ENCODE measurements at places on chromosomes 1 and 21. TPM values are rescaled to one million over a fixed set of nuclear protein-coding genes. Genes with fewer than 3 reads are reported as not detected.

DNA sequence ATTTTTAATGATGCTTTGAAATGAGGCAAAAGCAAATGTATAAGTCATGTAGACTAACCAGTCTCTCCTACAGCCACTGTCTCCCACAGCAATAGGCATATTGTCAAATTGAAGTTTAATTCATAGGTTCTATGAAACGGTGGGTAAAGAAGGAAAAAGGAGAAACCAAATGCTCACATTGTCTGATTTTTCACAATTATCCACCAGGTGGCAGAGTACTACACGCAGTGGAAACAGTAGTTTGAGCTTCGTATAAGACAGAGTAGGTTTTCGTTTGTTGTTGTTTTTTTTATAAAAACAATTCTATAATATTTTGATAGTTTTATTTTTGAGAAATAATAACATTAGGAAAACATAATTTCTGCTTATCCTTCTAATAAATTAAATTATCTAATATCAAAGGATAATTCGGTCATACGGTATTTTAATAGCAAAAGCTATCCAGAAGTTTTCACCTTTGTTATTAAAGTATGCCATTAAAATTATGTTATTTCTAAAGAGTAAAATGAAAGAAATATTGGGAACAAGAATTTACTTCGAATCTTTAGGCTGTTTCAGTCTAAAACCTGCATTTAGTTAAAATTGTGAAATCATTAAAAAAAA is 39.1 kb downstream of the TYW3 start:
- DNase-seq: no peak

DNA sequence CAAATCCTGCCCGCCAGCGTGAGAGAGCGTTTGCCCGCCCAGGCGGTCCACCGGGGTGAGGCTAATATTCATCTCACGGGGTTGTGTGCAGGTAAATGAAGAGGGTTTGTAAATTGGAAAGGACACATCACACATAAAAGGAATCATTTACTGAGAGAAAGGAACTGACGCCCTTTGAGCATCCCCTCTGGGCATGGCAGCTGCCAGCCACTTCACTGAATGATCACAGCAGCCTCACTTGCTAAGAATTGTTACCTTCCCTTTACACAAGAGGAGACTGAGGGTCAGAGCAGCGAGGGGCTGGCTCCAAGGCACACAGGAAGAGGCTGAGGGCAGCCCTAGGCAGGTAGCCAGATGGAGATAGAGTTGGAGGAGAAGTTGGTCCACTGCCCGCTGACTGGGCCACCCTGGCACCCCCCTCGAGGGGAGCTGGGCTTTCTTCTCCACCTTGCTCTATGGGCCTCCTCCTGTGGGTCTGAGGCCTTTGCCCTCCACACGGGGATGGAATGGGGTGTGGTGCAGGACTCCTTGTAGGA is 96.0 kb downstream of the FOXD2 start:
- DNase-seq: no peak

WDTC1 gene
- total RNA-seq: 34.2 TPM

FAM72A gene
- 0.98 TPM for total RNA-seq

RPF1 gene
- total RNA-seq: 33.6 TPM

DNA sequence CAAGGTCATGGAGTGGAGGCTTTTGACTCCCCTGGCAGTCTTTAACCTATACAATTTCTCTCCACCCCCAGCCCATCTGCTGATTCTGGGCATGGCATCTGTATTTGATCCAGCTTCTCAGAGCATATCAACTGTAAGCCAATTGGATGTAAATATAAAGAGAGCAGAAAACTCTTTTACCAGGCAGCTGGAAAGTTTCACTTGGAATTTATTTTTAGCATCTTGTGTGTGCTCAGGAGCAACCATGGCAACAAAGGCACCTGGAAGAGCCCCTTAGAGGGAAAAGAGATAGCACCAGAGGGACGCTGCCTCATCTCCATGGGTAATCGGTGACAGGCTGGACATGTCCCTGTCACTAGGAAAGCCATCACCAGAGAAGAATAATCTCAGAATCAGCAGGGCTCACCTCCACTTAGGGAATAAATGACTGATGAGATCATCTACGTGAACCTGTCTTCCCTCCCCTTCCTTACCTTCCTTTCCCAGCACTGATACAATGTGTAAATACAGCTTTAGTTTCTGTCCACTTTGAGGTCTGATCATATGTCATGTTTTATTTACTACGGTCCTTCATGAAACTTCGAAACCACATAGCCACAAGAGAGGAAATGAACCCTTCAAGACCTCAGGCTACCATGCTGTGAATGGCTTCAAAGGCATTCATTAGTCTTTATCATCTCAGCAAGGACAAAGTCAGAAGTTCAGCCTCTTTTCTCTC is 25.3 kb upstream of the SIPA1L2 start:
- DNase-seq: no peak

DNA sequence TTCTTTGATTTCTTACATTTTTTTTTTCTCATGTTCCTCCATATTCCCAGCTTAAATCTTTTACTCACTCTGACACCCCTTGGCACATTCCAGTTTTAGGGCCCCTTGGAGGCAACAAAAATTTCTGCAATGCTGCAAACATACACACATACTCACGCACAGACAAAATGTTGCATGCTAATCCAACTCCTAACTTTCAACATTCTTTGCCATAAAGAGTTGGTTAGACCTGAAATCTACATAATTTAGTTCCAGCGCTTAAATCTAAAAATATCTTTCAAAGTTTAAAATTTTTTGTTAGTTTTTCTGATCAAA is 103.9 kb downstream of the PTPN14 start:
- DNase-seq: no peak

DNA sequence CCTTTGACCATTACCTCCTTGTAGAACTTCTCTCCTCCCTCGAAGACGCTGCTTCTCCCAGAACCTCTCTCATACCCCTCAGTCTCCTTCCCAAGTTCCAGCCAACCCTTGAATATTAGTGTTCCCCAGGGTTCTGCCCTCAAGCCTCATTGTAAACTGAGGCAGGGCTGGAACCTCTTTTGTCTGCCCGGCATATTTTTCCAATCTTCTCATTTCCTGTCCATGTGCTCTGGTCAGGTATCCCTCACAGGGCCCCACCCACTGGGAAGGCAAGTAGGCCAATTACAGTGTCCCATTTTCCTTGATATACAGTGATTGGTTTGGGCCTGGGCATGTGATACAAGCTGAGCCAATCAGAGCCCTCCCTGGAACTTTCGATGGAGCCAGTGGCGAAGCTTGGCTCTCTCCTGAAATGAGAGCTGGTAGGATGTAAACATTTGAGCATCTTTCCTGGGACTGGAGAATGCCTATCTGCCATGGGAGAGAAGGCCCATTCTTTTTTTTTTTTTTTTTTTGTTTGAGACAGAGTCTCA is 57.1 kb upstream of the ID3 start:
- DNase-seq: no peak

- DNase-seq: no peak
Measured at GRCh38 chr1:67834246-67834877, 1.1 kb upstream of the GNG12 start.

IFFO2 gene
- total RNA-seq: 35.3 TPM

- no peak for DNase-seq
Measured at GRCh38 chr1:202049129-202049528, 38.7 kb downstream of the ELF3 start.

ZNF695 gene
- not detected for total RNA-seq

SPRR2A gene
- total RNA-seq: not detected

TSSK3 gene
- 3.9 TPM for total RNA-seq

CYP4A11 gene
- total RNA-seq: 0.48 TPM

ADGRL2 gene
- total RNA-seq: 78.0 TPM

GRCh38 chr1:182304218-182304617 is 87.4 kb downstream of the GLUL start:
- DNase-seq: no peak

DNA sequence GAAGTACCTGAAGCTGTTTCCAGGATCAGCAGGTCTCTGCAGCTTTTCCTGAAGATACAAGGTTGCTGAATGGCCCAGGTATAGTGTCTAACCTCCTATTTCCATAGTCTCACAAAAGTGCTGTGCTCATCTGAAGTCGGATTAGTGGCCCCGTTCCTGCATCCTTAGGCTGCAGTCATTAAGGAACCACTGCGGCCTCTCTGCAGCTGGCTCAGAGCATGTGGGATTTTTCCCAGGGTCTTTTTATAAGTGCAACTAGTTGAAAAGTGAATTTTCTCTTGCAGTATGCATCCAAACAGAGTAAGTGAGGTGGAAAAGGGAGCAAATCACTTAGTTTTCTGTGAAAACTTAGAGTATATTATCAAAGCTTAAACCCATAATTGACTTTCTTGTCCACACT is 565.3 kb upstream of the NEGR1 start:
- DNase-seq: no peak

- no peak for DNase-seq
Measured at GRCh38 chr1:218985424-218985984, 188.2 kb upstream of the LYPLAL1 start.

GRCh38 chr21:44977616-44978340 is 37.9 kb downstream of the SLX9 start:
- no peak for DNase-seq

DNA sequence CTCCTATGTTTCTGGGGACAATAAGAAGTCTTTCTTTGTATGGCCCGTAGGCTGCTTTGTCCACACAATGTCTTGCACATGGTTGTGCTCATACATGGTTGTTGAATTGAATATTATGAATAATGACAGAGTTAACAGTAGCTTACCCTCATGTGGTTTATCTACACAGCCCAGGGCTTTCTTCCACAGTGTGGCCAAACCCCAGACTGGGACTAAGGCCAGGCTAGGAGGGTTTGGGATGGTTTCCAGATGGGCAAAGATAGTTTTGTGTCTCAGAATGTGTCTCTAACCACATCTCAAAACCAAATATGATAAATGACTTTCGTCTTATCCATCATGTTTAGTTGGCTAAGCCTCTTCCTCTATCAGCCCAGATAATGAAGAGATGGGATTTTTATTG is 65.2 kb downstream of the CACNA1E start:
- DNase-seq: no peak

DNA sequence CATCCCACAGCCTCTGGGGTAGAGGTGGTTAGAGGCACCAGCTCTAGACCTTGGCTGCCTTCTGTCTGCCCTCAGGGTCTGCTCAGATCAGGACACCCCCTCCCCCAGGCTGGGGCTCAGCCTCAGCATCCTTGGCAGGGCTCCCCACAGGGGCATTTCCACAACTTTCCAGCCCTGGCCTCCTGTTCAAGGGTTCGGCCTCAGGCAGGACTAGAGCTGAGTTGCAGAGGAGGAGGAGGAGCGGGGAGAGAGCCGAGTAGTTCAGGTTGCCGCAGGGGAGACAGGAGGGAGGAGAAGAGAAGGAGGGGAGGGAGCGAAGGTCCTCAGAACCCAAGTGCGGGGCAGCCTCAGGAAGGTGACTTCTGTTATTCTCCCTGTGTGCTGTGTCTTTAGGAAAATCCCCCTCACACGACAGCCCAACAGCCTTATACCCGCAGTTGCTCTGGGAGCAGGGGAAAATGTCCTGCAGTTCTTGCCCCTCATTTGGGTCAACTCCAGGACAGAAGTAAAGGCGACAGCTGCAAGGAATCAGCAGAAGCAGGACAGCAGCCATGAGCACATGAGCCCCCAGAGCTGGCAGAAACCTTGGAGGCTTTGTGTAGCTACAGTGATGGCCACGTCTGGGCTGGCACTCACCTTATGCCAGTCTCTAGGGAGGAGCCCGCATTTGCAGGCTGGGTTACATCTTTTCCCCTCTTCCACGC is 46.5 kb upstream of the TENT5B start:
- DNase-seq: no peak

GRCh38 chr21:33199516-33200217 is 30.1 kb upstream of the IFNAR2 start:
- peak; percentile 80 for DNase-seq

DNA sequence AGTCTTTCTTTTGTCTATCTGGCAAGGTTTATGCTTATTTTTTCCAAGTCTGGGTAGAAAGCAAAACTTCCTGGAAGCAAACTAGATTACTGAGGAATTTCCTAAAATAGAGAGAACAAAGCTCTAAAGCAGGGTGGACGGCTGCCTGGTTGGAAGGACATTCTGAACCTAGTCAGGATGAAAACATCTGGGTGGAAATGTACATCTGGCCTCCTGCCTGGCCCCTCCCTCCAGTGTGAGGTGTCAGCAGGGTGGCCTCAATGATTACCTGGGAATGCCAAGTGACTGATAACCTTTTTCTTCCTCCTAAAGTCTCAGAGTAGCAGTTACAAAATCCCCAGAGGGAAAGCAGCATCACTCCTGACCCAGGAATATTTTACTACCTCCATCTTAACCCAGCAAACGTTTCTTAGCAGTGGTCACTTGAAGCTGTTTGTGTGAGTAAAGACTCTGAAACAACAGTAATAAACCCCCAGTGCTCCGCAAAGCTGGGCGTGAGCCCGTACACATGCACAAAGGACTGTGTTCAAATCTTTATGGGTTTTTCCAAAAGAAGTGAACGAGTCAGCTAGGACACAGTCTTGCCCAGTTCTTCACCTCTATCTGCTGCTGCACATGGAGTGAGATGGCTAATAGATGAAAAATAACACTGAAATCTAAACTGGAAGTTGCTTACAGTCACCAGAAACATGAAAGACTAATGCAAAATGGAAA is 18.9 kb downstream of the ANGPTL7 start:
- DNase-seq: peak; percentile 87

FAM72C gene
- total RNA-seq: 0.32 TPM

FLG gene
- total RNA-seq: not detected

PRPF38A gene
- total RNA-seq: 19.7 TPM

IL20 gene
- total RNA-seq: 1.5 TPM

- DNase-seq: peak; percentile 44
Measured at GRCh38 chr1:84944767-84945486, 51.9 kb upstream of the LPAR3 start.

HSD3B2 gene
- total RNA-seq: not detected

- DNase-seq: no peak
Measured at GRCh38 chr1:2927393-2928360, 93.6 kb upstream of the ACTRT2 start.

- no peak for DNase-seq
Measured at GRCh38 chr1:201894343-201895119, 5.8 kb downstream of the SHISA4 start.

DNM3 gene
- 5.1 TPM for total RNA-seq

RHBDL2 gene
- 0.16 TPM for total RNA-seq

- no peak for DNase-seq
Measured at GRCh38 chr21:36589352-36589971, 109.5 kb upstream of the SIM2 start.

CA6 gene
- total RNA-seq: not detected

DNA sequence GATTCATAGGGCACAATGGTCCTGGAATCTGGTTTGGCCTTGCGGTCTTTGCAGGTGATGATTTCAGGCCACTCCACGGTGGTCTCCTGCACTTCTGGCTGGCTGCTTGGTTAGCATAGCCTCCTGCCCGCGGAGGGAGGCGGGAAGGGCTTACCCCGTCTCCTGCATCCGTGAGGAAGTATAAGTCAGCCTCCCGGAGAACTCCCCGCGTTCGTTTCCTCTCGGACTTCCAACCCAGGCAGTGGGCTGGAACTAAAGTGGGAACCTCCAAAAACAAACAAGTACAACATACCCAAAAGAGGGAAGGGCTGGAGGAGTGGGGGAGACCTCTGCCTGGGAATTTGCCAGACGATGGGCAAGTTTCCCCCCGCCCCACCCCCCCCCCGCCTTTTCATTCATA is 939 bp upstream of the CCN1 start:
- DNase-seq: no peak

HSD3B1 gene
- not detected for total RNA-seq

- DNase-seq: no peak
Measured at GRCh38 chr1:51549016-51549619, 30.1 kb upstream of the EPS15 start.

GRCh38 chr21:42366292-42367010 is at the start of gene TFF1:
TFF1 (minus strand) TSS chr21:42366535; CDS start chr21:42366495, 40 bp downstream.
- no peak for DNase-seq

Measured in breast epithelium (tissue), 4 donors.